K562 (cell line): ENCODE measurements at places on chromosomes 2 and 18. TPM values are rescaled to one million over a fixed set of nuclear protein-coding genes. Genes with fewer than 3 reads are reported as not detected.

The ZNF521 gene
- 2.3 and 2.8 TPM in 2 replicates for total RNA-seq

The AFF3 gene
- 0.02 and 0.11 TPM in 2 replicates for total RNA-seq

The MOB4 gene
- 13.8 and 16.8 TPM in 2 replicates for total RNA-seq

The CNGA3 gene
- not detected in 2 replicates for total RNA-seq

The FEV gene
- total RNA-seq: 1.6 and 2.4 TPM in 2 replicates

The FAM110C gene
- total RNA-seq: 0.04 TPM in 1 of 2 replicates, not detected in the other

The LIMS2 gene
- total RNA-seq: 0.11 and 0.22 TPM in 2 replicates

The ZNF638 gene
- total RNA-seq: 73.8 and 79.5 TPM in 2 replicates

The CYP27C1 gene
- not detected in 2 replicates for total RNA-seq

The SLC19A3 gene
- total RNA-seq: not detected in 2 replicates

The ALMS1 gene
- total RNA-seq: 12.5 and 15.7 TPM in 2 replicates

The CD226 gene
- 1.7 and 2.0 TPM in 2 replicates for total RNA-seq

DNA sequence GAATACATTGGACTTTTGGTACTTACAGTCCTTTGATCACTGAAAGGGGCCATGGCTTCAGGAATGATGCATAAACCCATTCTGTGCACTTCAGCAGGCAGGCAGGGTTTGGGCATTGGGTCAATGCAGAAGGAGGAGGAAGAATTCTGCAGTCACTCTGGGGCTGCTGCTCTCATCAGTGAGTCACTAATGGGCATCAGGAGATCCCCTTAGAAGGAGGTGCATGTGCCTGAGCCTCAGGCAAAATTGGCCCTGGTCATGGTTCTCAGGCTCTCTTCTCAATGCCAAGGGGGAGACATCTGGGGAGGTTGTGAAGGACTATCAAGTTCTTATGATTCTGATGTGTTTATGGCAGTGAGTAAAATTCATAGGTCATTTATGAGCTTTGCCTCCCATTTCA, 52.0 kb upstream of the TNP1 start:
- DNase-seq: no peak

- DNase-seq: peak; percentile 85
These were observed 45.2 kb upstream of the ST3GAL5 start for GRCh38 chr2:85933753-85934594.

DNA sequence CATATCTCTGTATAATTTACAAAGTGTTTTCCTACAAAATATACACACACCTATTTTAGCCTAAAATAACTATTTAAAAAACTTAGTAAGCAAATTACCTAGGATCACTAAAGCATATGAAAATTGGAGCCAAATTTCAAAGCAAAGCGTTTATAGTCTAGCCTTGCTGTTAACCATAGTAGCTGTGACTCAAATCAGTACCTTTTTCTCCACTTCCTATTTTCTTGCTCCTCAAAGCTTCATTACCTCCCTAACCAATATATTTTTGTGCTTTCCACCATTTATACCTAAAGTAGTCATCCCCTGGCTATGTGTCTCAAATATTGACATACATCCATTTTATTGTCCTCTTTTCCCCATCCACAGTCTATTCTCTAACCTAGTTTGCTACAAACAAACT, 73.1 kb downstream of the ERBB4 start:
- DNase-seq: no peak

DNA sequence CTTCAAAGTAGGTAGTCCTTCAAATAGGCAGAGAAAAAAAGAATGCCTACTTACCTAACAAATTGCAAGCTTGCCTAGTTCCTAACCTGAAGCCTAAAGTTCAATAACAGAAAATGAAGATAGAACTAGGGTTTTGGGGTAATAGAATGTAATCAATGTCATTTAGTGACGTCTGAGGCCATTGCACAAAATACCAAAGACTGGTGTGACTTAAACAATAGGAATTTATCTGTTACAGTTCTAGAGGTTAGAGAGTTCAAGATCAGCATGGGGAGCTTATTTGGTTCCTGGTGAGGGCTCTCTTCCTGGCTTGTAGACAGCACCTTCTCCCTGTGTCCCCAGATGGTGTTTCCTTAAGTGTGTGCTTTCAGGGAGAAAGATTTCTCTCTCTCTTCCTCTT, 4.7 kb upstream of the NPC1 start:
- no peak for DNase-seq

DNA sequence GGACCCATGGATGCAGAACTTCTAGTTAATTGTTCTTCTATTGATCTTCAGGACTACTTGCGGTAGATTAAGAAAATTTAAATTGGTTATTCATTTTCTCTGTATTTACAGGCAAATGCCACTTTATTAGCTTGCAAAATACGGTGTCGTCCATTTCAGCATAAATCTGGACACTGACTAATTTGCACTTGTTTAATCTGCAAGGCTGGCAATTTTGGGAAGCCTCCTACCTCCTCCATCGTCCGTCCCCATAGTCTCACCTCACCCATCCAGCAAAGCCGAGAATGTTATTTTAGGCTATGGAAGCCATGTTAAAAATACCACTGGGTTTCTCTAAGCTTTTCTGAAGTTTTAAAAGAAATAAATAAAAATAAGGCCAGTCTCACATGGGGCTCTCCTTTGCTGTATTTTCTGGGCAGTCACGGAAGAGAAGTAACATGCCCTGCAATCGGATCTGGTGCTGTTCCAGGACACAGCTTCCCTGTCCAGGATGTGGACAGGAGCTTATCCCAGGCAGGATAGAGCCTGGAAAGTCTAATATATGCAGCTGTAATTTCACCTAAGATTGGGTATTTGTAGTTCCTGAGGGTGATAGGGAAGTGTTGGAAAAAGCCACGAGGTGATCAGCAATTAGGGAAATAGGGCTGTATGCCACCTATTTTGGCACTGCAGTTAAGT, 17.4 kb downstream of the TMEM178A start:
- no peak for DNase-seq

DNA sequence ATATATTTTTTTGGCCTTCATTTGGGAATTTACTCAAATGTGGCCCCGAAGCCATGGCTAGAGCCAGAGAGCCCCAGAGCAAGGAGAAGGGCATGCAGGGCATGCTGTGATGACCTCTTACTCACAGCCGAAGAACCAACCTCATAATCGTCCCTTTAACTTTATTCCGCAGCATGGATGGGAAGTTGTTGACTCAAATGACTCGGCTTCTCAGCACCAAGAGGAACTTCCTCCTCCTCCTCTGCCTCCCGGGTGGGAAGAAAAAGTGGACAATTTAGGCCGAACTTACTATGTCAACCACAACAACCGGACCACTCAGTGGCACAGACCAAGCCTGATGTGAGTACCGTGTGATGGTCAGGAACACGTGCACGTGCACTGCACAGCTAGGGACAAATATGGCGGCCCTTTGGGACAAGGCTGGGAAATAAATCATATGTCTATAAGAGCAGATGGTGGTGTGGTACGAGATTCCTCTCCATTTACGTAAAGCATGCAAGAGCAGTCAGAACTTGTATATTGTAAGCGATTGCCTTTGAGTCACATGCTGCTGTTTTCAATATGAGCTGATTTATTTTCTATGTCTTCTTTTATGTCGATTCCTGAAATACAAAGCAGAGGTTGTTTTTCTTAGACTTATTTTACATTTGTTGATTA, 280.9 kb downstream of the NEDD4L start:
- no peak for DNase-seq

GRCh38 chr2:120760446-120761135, 24.9 kb downstream of the GLI2 start:
- no peak for DNase-seq

DNA sequence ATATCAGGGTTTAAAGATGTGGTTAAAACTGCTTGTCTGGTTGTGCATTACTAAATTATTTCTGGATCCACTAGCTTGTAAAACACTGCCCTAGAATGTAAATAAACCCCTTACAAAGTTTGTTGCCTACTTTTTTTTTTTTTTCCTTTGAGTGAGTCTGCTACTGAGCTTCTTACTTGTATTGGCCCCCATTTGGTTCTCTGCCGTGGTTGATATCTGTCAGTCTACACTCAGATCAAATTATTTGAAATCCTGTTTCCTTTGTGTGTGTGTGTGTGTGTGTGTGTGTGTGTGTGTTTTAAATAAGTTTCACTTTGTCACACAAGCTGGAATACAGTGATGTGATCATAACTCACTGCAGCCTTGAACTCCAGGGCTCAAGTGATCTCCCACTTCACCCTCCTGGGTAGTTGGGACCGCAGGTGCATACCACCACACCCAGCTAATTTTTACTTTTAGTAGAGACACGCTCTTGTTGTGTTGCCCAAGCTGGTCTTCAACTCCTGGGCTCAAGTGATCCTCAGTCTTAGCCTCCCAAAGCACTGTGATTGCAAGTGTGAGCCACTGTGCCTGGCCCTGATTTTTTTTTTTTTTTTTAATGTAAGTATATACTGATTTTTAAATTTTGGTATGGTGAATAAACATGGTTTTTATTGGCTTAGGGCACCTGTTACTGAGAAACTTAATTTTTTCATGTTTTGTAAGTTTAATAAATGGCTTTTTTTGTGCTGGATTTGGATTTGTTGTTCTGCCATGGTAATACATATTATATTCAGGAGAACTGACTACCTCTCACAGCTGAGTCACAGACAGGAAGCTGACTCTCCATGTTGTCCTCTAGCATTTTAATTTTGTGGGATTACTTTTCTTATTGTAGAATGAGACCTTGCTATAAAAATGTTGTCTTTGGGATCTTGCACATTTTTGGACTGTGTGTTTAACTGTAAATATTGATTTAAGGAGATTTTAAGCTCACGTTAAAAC, 48.5 kb downstream of the MAP4K4 start:
- no peak for DNase-seq

- DNase-seq: no peak
These were observed 144.8 kb upstream of the RGPD4 start for GRCh38 chr2:107681936-107682335.

DNA sequence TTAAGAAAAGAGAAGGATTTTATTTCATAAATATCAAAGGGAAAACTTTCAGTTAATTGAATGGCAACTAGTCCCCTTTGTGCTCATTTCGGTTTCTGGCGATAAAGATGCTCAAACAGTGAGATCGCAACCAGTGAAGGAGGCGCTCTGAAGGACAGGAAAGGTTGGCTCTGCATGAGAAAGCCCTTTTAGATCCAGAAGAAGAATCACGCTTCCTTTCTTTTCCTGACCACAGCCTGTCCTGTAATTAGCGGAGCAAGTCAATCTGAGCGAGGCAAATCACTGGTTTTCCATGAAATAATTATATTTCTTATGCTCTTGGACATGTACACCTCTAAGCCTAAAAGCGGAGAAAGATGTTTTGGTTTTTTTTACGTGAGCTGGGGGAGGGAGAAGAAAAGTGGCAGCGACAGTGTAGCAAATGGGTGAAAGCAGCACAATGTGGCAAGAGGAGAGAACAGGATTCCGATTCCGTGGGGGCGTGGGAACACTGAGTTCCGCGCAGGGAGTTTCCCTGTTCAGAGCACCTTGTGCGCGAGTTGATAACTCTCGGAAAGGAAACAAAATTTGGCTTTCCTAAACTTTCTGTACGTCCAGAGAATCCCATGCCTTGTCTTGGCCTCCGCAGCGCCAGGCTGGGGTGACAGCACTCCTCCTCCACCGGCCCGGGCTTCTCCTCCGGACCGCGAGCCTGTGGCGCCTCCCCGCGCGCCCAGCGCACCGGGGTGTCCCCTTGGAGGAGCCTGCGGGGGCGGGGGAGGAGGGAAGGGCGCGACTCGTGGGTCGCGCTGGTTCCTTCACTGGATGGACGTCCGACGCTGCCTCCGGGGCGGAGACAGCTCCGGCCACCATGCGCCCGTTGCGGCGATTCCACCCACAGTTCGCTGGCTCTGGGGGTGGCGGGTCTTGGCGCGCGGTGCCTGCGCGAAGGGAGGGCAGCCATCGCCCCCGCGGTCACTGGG, 620 bp upstream of the SLC9A2 start:
- peak; percentile 69 for DNase-seq

DNA sequence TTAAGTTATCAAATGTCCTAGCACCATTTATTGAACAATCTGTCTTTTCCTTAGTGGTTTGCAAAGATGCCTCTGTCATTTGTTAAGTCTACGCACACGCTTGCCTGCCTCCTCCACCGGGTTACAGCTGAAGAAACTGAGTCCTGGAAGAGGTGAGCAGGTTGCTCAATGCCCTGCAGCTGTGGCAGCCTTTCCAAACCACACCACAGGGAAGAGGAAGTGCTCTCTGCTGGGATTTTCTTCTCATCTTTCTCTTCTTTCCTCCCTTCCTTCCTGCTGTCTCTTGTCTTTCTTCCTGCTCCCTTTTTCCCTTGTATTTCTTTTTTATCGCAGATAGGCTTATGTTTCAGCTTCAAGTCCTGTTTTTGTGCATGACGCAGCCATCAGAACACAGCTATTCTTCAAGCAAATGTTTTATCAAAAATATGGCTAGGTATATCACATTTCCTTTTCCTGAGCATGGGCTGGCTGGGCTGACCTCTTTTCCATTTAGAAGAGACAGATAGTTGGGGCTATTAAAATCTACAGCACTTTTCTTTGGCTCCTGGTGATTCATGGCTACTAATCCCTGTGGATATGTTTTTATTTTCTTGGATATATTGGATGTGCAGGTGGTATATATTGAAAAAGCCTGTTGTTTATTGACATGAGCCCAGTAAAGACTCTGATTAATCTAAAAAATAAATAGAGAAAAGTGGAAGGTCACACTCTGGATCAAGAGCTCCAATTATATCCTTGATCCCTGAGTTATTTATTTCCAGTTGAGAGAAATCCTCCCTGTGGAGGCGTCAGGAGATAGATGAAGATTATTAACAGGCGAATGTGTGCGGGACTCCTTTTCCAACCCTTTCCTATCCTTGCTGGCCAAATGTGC, 214.6 kb downstream of the TSN start:
- no peak for DNase-seq
